ENCODE measurements at places on chromosomes 6 and 20. TPM values are rescaled to one million over a fixed set of nuclear protein-coding genes. Genes with fewer than 3 reads are reported as not detected.

PLEKHG1 gene
- 0.15 TPM for polyA plus RNA-seq

REV3L gene
- polyA plus RNA-seq, result 21.0 TPM

CNKSR3 gene
- polyA plus RNA-seq, result 0.63 TPM

BANF2 gene
- polyA plus RNA-seq, result 21.1 TPM

C6orf118 gene
- polyA plus RNA-seq, result 3.3 TPM

PRPH2 gene
- polyA plus RNA-seq, result 6.2 TPM

ADTRP gene
- polyA plus RNA-seq, result 1.3 TPM

MPIG6B gene
- polyA plus RNA-seq, result not detected

OTOR gene
- 35.0 TPM for polyA plus RNA-seq

Measured in Purkinje cell (primary cell).